ENCODE measurements at places on chromosomes 13 and 19. TPM values are rescaled to one million over a fixed set of nuclear protein-coding genes. Genes with fewer than 3 reads are reported as not detected.

GRCh38 chr19:34507414-34508067, 26.0 kb downstream of the WTIP start:
- no peak for DNase-seq

ADM5 gene
- not detected for total RNA-seq

PRR20B gene
- total RNA-seq: not detected

GRCh38 chr19:40398417-40399131, 8.6 kb upstream of the HIPK4 start:
- no peak for DNase-seq

- peak; percentile 83 for DNase-seq
These were observed at the start of gene ZNF45 for GRCh38 chr19:43934985-43935708. TSS of gene ZNF45 (minus strand) at chr19:43935282. CDS start at chr19:43922185, 13,097 bp downstream.

- DNase-seq: no peak
These were observed 5.3 kb downstream of the ATP11A start for GRCh38 chr13:112695121-112695520.

DNA sequence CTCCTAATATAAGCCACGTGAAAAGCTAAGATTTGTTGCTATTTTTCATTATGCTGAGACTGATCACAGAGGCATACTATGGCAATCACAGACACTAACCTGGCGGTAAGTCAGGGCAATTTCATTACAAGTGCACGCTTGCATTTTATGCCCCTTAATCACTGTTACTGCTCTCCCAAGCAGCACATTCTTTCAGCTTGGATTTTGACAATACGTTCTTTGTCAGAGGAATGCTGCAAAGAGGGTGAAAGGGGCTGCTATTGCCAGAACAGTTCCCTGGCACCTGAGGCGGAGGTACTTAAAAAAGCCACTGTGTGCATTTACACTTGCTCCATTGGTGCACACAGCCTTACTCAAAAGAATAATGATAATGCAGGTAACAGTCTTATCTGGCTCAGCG, 346.6 kb downstream of the RFC3 start:
- DNase-seq: no peak

DNA sequence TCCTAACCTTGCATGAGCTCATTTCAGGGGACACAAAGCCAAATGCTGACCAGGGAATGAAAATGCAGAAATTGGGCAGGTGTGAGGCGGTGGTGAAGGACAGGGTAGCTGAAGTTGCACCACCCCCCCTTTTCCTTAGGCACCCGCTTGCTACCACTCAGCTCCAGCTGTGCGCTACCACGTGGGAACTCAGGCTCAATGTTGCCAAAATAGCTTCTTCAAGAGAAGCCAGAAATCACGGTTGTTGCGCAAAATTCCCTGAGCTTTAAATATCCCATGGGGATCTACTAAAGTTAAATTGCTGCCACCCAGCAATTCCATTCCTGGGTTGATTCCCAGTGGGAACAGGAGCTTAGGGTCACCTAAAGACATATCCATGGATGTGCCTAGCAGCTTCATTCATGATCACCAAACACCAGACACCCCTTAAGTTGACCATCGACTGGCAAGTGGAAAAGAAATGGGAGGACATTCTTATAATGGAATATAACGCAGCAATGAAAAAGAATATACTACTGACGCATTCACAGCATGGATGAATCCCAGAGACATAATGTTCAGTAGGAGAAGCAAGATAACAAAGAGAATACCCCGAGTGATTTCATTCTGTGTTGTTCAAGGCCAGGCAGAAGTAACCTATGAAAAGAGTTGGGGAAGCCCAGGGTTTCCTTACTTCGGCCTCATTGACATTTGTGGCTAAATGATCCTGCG, 12.8 kb upstream of the ADGRL1 start:
- no peak for DNase-seq

ABCC4 gene
- 9.1 TPM for total RNA-seq

Data from gastrocnemius medialis (tissue), 4 donors.